ENCODE measurements at places on chromosomes 5 and 9.

DNA sequence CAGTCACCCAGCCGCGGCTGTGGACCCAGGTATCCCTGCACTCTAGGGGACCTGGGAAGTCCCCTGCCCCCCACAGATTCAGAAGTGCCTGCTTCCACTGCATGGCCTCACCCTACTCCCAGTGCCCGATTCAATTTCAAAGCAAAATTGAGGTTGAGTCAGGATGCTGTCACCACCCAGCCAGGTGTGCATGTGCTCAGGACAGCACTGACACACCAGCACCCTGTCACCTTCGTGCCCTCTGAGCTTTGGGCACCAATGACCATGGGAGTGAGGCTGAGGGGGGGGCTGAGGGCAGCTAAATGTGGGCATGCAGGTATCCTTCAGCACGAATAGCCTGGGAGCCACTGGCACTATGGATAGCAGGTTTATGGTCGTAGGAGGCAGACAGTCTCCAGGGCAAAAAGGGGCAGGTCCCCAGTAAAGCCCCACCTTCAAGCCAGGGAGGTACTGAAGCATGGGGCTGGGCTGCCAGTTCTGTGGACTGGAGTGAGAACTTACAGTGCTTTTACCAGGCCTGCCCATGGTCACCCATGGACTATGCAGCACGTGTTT is 1151.6 kb upstream of the CDH6 start:
- DNase-seq = no peak

DNA sequence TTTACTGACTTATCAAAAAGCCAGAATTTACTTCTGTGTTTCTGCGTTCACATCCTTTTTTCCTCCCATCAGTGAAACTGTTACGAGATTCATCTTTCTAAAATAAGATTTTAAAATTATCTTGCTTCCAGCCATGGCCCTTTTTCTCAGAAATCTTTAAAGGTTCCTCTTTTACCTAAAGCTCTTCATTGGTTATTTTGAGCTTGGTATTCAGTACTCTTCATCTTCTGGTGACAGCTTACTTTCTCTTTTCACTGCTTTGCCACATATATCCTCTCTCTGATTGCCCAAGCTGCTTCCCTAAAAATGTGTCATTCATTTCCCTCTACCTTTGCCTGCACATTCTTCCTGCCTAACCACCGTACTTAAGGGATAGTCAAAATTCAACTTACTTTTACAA is 32.3 kb downstream of the TGFBR1 start:
- no peak for DNase-seq

DNA sequence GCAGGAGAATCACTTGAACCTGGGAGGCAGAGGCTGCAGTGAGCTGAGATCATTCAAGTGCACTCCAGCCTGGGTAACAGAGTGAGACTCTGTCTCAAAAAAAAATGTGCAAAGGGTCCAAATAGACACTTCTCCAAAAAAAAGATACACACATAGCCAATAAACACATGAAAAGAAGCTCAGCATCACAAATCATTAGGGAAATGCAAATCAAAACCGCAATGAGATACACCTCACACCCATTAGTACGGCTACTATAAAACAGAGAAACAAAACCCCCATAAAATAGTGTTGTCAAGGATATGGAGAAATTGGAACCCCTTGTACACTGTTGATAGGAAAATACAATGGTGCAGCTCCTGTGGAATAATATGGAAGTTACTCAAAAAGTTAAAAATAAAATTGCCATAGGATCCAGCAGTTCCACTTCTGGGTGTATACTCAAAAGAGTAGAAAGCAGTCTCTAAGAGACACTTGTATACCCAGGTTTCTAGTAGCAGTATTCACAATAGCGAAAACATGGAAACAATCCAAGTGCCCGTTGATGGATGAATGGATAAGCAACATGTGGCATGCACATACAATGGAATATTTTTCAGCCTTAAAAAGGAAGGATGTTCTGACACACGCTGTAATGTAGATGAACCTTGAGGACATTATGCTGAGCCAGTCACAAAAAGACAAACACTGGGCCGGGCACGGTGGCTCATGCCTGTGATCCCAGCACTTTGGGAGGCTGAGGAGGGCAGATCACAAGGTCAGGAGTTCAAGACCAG is 57.2 kb upstream of the PPARGC1B start:
- no peak for DNase-seq

DNA sequence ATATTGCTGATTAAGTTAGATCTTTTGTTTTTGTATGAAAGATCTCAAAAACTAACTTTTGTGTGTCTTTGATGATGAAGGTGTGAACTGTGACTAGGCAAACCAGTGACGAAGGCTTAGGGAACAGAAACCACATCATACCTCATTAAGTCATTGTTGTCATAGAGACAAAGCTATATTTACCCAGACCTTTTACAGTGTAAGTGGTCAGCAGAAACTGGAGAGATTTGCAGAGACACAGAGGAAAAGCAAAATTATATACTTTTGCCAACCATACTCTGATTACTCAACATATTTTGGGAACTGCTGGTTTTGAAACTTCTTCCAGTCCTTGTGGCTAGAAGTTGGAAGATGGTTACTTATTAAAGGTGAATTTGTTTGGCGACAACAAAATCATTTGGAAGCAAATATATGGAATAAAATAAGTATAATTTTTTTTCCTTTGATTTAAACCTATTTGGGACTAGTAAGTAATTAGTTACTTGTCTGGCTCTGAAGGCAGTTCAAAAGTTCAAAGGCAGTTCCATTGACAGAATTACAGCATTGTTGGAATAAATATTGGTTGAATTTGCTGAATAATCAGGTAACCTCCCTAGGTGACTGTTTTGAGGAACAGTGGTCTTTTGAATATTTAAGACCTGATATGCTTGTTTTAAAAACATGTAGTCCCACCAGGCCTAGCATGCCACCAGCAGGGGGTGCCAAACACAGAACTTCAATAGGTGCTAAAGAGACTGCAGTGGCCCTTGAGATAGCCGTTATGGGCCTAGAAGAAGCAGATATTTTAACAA is 103.8 kb downstream of the RPS23 start:
- peak; percentile 22 for DNase-seq

DNA sequence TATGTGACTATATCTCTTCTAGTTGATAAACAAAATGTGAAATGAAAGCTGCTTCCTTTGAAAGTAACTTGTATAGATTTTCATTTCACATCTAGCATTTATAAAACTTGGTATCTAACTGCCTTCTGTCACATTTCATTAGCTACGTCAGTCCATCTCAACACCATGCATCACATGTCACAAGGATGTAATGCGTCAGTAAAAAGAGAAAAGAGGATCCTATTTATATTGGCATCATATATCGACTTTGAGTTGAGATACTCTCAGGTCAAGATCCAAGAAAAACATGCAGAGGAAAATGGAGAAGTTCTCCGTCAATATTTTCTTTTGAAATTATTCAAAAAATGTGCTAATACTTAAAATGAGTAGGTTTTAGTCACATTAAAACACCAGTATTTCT is 1211.2 kb downstream of the EFNA5 start:
- DNase-seq = no peak

DNA sequence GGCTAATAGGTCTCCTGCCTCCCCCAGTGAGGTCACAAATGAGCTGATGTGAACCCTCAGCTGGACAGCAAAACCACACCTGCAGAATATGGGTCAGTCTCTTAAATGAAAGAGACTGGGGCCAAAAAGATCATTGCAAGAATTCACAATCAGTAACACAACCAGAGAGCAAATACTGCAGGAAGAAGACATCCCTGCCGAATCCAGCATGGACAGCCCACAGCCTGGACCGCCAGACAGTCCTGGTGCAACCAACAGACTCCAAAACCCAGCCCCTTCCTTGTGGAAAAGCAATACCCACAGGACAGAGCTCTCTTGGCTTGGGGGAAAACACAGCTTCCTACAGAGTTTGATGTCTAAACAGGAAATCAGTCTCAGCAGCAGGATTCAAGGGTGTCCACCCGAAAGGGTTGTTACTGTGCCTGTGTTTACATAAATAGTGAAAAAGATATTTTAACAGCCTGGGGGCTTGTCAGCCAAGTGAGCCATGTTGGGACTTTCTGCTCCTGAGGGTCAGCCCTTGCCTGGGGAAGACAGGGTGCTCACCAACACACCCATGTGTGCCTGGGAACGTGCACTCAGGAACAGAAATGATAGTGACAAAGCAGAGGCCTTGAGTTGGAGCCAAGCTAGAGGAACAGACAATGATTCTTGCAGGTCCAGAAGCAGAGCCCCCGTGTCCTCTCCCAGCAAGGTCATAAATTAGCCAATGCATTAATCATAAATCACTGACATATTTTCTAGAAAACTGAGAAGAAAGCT is 106.2 kb downstream of the SEMA5A start:
- DNase-seq = no peak

- no peak for DNase-seq
These were observed 339.0 kb upstream of the KIF2A start for GRCh38 chr5:61966997-61967396.

DNA sequence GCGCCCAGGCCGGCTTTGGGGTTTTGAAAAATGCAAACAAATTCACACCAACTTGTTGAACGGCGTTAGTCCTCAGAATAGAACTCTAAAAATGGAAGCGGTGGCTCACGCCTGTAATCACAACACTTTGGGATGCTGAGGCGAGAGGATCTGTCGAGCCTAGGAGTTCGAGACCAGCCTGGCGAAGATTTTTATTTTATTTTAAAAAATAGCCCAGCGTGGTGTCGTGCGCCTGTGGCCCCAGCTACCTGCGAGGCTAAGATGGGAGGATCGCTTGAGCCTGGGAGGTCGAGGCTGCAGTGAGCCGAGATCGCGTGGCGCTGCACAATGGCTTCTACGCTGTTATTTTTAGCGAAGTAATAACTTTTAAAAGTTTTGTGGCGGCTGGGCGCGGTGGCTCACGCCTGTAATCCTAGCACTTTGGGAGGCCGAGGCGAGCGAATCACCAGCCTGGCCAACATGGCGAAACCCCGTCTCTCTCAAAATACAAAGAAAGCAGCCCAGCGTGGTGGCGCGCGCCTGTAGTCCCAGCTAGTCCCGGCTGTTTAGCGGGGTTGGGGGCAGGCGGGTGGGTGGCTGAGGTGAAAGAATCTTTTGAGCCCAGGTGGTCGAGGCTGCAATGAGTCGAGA is 694 bp upstream of the PLIN2 start:
- no peak for DNase-seq

DNA sequence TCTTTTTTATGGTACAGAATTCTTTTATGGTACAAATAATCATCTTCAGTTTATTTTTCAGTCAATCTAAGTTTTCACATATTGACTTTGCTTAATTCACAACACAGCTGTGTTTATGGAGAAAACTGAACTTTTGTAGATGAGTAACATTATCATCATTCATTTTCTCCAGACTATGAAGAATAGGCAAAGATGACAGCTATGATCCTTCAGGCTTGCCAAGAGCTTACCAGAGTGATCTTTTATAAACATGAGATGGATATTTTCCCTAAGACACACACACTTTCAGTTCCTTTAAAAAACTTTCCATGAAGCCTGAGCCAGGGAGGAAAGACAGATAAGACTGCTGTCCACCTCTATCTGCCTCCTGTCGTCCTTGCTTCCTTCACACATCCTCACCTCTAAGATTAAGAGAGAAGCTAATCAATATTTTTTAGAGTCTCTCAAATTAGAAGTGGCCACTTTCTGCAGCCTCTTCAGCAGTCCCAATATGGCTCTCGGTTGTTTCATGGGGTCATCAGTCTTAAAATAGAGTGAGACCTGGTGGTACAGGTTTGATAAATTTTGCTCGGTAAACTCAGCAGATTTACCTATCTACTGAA is 108.1 kb upstream of the SLC27A6 start:
- DNase-seq = no peak

Measured in GM03348 (cell line).